AG08395 (cell line): ENCODE measurements at places on chromosomes 4 and X.
A peak's percentile ranks its signal among the peaks of the same experiment; 100 is the strongest.

DNA sequence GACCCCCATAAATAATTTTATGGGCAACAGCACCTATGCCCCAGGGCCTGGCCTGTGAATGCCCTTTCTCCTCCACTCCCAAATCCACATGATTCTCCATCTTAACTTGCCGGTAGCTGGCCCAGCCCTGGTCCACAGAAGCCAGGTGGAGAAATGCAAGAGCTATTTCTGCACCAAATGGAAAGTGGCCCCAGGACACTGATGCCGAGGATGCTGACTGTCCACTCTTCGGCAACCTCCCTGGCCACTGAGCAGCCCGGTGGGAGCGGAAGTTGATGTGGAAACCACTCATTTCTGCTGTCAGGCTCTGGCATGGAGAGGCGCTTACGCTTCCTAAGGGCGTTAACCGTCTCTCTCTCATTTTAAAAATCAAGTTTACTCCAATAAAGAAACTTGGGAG lies 58.8 kb downstream of the JAKMIP1 start:
- no peak for DNase-seq

DNA sequence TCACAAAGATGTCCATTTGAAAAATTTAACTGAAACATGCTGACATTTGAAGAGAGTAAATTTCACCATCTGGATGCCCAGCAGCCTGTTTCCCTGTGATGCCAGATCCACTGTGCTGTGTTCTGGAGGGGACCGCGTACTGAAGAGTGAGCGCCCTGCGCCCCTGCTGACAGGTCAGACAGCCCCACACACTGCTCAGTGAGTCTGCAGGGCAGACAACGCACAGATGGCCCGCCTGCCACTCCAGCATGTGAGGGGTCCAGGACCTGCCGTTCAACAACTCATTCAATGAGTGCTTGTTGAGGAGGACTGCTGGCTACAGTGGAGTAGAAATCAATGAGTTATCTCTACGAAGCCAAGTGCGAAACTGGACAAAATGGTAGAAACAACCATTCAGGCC lies 49.2 kb downstream of the FGFRL1 start:
- no peak for DNase-seq

- DNase-seq: no peak
These were observed 63.1 kb downstream of the SORCS2 start for GRCh38 chr4:7255488-7255881.

DNA sequence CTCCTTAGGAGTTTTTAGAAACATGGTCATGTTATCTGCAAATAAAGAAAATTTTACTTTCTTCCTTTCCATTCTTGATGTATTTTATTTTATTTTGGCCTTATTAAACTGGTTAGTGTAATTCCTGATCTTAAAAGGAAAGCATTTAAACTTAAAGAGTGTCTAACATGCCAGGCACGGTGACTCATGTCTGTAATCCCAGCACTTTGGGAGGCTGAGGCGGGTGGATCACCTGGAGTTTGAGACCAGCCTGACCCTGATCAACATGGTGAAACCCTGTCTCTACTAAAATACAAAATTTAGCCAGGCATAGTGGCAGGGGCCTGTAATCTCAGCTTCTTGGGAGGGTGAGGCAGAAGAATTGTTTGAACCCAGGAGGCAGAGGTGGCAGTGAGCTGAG lies 281.3 kb downstream of the PTTG2 start:
- DNase-seq: no peak

DNA sequence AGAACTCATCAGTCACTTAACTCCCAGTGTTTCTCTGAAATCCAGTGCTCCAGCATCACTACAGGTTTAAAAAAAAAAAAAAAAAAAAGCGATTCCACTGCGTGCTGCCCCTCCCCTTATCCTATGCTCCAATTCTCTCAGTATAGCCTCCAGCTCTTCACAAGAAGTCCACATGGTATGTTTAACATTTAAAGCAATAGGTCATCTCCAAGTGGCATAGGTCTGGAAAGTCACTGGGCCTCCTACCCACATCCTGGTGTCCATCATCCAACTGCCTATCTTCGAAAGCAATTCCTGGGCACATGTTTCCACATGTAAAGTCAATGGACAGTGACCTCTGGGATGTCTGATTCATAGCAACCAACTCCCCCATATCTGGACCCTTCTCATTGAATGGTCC lies 66.5 kb upstream of the MAP3K15 start:
- no peak for DNase-seq

DNA sequence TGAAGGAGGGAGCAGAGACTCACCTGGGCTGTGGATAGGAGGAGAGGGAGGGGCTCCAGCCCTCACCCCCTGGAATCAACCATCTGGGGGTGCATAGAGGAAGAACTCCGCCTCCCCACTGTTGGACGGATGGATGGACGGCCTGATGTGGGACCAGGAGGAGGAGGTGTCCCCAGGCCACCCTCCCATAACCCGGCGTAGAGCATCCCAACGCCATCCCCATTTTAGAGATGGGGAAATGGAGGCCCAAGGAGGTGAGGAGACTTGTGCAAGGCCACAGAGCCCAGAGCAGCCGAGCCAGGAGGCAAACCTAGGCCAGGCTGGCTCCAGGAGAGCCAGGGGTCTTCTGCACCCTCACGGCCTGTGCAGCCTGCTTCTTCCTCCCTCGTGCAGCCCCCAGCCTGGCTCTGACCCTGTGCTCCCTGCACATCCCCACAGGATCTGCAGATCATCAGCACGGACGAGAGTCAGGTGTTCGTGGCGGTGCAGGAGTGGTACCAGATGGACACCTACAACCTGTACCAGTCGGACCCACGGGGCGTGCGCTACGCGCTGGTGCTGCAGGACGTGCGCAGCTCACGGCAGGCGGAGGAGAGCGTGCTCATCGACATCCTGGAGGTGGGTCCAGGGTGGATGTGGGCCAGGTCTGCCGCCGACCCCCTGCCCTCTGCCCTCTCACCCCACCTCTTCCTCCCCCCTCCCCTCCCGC lies 241.0 kb upstream of the PSAPL1 start:
- no peak for DNase-seq

- peak; percentile 13 for DNase-seq
These were observed 2.4 kb downstream of the RNF175 start for GRCh38 chr4:153757407-153757806.

DNA sequence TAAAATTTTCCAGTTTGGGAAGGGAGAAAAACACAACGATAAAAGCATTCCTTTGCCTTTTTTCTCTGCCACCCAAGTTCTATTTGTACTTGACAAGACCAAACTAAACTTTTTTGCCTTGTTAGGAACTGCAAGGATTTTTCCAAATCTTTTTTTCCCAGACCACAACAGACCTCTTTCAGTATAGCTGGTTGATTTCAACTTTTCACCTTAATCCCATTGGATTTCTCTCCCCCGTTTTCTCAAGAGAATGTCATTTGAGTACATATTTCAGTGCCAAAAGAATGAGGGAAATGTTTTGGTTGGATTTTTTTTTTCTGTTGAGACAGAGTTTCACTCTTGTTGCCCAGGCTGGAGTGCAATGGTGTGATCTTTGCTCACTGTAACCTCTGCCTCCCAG lies 18.5 kb upstream of the SGMS2 start:
- DNase-seq: no peak

- no peak for DNase-seq
These were observed 170.8 kb upstream of the RAI2 start for GRCh38 chrX:18031726-18032375.

DNA sequence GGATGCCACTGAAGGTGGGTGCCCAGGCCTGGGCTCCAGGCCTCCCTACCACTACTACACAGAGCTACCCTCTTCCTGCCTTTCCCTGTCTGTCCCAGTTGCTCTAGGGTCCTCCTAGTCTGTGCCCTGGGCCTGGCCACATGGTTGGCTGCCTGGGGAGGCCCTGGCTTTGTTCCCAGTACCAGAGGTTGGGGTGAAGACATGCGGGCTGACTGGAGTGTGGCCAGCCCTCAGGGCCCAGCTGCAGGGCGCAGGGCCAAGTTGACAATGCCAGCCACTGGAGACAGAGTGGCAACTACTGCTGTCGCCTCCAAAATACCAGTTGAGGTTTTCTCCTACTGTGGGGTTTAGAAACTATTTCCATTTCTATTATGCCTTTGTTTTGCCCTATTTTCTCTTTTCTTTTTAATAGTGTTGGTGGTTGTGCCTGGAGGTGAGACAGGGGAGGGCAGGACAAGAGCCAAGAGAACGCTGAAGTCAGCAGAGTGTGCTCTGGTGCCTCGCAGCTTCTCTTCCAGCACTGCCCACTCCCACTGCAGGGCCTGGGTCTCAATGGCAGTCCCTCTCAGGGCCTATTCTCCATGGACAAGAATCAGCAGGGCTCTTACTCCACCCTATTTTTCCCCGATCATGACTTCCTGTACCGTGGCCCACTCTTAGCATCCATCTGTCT lies 32.2 kb upstream of the XPNPEP2 start:
- no peak for DNase-seq

GRCh38 chrX:68443155-68443868 lies 10.0 kb upstream of the OPHN1 start:
- peak; percentile 19 for DNase-seq

GRCh38 chrX:38151441-38151840 lies 69.2 kb downstream of the SRPX start:
- DNase-seq: peak; percentile 20

DNA sequence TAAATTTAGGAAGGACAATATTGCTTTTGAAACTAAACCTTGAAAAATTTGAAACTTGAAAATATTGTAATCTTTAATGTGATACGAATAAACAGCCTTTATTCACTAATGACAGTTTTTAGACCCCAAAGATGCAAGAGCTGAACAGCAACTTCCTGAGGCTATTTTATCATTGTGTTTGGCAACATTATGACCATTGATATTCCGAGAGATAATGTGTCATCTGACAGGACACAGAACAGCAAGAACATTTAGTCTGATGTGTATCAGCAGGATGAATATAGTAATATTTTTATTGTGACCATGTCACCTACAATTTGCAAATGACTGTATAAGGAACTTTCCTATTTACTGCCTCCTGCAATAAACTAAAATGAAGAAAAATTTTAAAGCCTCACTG lies 316.0 kb downstream of the ADAM29 start:
- no peak for DNase-seq

DNA sequence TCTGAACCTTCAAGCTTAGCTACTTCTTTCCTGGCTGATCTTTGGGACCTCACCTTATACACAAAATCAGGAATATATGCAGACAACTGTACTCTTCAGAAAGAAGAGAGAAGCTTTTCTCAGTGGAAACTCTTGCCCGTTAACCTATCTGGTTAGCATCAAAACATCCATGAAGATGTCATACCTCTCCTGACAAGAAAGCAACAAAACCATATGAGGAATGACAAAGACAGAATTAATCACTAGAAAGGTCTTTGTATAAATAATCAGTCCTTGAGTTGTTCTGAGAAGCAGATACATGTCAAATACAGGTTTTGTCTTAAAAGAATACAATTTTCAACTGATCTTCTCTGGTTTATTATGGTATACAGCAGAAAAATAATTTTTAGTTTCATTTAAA lies 130.8 kb downstream of the FAT4 start:
- DNase-seq: no peak

- DNase-seq: peak; percentile 81
These were observed 70.3 kb upstream of the IQCM start for GRCh38 chr4:149885896-149886295.

DNA sequence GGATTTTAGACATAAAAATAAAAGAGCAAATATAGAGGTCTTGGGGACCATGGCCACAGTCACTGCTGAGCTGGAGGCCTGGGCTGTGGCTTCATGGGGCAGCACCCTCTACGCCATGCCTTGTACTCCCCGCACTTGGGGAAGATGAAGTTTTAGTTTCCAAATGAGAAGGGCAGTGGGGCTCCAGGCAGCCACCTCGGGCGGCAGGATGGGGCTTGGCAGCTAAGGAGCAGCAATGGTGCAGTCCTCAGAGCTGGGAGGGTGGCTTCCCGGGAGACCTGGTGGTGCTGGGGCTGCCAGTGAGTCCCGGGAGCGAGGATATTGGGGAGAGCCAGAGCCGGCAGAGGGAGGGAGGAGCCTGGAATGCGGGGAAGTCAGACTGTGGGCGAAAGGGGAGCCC lies 2.4 kb downstream of the CXCR3 start:
- no peak for DNase-seq

GRCh38 chr4:80112236-80112635 lies 39.2 kb upstream of the ANTXR2 start:
- peak; percentile 34 for DNase-seq

- DNase-seq: no peak
These were observed 82.8 kb upstream of the BOD1L1 start for GRCh38 chr4:13710246-13710885.

- DNase-seq: no peak
These were observed 3.8 kb upstream of the FBXW7 start for GRCh38 chr4:152539556-152540292.

DNA sequence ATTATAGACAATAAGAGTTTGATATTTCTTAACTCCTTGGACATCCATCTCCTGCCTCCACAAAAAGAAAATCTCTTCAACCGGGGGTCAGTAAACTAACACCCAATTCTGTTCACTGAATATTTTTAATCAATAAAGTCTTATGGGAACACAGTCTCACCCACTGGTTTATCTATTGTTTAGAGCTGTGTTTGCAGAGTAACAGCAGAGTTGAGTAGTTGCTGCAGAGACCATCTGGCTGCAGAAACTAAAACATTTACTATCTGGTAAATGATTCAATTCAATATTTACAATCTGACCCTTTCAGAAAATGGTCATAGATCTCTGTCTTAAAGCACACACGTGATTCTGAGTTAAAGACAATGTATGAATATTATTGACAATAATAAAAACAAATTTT lies 94.0 kb downstream of the TMA16 start:
- no peak for DNase-seq

- DNase-seq: no peak
These were observed 212.8 kb upstream of the PDE5A start for GRCh38 chr4:119841361-119841760.

DNA sequence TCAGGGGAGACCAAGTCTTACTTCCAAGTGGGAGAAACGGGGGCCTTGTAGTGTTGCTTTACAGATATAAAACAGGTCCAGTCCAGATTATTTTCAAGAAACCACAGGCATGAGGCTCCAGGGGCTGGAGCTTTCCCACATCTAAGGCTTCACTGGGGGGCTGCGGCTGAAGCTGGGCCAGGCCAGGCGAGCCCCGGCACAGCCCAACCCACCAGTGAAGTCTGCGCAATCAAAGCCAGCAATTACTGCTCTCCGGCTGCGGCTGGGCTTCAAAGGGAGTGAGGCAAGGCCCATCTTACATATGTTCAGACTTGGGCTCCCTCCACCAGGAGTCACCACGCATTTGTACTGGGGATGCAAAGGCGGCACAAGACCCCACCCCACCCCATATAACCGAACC lies 61.7 kb downstream of the HADH start:
- DNase-seq: no peak

GRCh38 chr4:102352781-102353180 lies 7.5 kb upstream of the SLC39A8 start:
- no peak for DNase-seq

GRCh38 chr4:115090483-115091075 lies 22.8 kb downstream of the NDST4 start:
- peak; percentile 8 for DNase-seq

DNA sequence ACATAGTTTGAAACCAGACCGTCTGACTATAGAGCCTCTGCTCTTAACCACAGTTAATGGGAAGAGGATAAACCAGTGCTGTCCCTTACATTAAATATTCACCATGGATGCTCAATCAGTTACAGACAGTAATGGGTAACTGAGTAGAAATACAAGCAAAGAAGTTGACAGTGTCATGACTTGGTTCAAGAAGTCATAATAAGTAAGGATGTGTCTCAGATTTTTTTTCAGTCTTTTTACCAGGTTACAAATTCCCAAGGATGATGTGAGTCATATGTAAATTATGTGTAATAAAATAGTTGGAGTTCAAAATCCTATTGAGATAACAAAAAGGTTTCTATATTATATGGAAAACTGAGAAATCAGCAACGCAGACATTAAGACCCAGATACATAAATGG lies 31.1 kb downstream of the ZCCHC4 start:
- no peak for DNase-seq
